IPS-NIHi11 (cell line): ENCODE measurements at places on chromosomes 1 and 21.

DNA sequence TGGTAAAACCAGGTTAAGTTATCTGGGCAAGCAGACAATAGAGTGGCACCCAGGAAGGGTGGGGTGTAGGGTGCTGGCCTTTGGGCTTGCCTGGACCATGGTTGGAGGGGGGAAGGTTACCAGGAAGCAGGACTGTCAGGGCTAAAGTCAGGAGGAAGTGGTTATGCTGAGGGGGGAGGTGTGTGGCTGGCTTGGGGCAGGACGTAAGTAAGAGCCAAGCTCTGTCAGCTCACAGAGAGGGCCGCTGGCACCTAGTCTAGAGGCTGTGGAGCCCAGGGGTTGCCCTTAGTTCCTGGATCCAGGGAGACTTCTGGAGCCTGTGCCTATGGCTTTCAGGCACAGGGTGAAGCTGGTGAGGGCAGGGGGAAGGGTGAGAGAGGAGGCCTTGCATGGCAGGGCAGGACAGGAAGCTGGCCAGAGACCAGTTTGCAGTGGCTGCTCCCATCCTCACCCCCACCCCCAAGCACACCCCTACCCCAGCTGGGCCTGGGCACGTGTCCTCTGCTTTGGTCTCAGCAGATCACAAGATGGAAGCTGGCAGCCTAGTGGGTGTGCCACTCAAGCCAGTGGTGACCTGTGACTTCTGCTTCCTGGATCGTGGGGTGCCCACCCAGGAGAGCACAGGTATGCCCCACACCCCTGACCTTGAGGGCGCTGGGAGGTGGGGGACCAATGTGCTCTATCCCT lies 20.5 kb upstream of the SMYD3 start:
- no peak for DNase-seq

DNA sequence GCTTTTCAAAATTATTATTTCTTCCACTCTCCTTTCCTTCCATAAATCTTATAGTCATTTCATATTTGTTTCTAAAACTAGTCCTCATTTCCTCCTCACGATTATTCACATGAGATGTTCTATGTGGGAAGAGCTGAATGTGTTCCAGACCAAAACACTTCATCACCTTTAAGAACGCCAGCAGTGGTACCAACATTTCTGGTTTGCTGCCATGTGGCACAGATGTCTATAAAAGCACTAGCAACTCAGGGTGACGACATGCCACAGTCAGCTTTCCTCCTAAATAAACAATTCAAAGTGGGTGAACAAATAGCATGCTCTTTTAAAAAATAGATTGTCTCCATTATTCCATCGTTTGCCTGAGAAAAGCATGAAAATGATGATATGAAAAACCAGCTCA lies 1217.8 kb upstream of the ADGRL2 start:
- DNase-seq = no peak

GRCh38 chr1:165575468-165576099 lies 31.8 kb downstream of the LRRC52 start:
- DNase-seq = no peak

DNA sequence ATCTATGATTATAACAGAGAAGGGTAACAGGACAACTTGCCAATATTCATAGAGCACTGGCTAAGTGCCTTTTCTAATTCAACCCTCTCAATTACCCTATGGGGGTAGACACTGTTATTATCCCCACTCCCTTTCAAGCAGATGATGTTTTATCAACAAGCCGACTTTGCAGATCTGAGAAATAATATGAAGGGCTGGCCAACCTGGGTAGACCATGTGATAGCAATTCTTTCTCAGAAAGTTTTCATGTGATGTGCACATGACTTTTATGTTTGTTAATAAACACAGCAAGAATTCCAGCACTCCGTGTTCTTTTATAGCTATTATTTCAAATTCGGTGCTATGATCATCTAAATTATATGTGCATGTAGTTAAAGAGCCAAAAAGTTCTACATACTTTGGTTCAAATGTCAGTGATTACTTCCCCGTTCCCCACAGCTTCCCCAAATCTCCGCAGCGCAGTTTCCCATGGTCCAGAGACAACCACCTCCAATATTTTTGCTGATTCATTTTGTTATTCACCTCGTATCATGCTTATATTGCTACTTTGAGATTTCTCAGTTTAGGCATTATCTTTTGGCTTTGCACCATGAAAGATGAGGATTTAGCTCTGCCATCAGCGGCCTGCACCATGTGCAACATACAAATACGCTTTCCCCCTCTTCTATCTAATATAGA lies 96.7 kb upstream of the GADD45A start:
- DNase-seq = no peak

DNA sequence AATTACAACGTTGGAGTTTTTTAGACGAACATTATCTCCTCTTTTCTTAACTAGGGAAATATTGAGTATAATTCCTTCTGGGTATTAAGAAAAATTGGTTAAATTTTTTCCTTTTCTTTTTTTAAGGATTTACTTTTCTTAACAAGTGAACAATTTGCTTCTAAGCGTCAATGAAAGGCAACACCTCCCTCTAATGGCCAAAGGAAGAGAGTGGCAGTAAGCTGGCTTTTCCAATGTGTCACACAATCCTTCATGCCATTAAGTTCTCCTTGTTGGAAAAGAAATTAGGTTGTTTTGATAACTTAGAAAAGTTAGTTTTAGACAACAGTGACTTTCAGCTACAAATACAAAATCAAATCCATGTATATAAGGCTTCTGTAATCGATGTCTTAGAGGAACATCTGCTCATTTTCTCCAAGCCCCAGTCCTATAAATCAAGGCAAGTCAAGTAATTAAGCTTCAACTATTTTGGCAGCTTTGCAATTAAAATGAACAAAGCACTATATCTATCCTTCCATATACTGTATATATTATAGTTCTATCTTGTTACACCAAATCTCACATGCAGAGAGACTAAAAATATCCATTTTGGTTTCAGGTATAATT lies 62.8 kb downstream of the EDEM3 start:
- peak; percentile 36 for DNase-seq

- peak; percentile 57 for DNase-seq
Observed at GRCh38 chr21:45356251-45356650, 48.7 kb upstream of the COL18A1 start.

DNA sequence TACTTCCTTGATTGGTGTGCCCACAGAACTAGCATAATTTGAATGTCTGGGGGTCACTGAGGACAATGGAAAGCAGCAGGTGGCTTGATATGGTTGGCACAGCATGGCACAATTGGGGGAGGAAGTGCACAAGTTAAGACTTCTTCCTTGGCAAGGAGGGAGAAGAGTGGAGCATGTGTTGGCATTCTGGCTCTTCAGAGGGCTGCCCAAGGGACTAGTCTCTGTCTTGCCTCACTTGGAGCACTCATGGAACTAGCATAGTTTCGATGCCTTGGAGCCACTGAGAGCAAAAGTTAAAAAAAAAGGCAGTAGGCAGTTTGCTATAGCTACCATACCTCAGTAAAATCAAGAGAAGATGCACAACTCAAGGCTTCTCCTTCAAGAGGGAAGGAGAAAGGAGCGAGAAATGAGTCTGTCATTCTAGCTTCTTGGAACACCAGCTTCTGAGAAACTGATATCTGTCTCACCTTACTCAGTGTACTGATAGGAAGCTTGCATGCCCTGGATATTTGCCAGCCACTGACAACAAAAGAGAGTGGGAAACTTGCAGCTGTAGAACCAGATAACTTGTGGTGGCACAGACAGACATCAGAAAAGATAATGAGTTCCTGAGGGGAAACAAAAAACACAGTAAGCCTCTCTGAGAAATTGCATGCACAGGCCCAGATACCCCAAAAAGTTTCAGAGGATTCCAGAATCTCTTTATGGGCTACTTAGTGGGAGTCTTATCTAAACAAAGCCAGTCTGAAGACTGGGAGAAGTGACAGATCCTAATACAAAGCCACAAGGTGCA lies 207.5 kb upstream of the SAMSN1 start:
- no peak for DNase-seq

DNA sequence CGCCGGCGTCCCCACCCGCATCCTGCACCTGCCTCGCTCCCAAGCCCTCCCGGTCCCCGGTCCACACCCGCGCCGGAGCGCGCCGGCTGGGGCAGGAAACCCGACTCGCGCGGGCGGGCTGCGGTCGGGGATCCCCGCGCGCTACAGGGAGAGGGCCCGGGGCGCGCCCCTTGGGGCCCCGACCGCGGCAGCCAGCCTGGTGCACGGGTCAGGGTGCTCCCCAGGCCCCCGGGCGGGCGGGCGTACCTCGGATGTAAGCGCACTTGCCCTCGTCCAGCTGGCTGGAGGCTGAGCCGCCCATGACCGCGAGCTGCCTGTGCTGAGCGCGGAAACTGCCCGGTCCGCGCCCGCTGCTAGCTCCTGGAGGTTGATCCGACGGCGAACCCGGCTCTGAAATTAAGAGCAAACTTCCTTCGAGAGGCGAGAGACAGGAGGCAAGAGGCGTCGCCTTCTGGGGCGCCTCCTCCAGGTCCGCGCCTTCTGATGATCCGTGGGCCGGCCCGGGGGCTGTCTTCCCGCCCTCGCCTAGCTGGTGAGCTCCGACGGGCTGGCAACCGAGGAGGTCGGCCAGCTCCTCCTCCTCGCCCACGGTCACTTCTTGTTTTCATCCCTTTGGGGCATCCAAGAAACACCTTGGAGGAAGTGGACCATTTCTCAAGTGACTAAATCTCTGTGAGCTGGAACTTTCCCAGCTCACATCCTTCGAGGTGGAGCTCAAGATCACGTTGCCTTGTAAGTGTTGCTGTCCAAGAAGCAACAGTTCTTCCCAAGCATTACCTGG lies at the start of gene NIBAN1:
Gene NIBAN1 (minus strand): TSS at position 453 of the 781 bp plus-strand sequence. CDS start 152 bp downstream, at position 301.
- DNase-seq = peak; percentile 73

GRCh38 chr1:245800901-245801605 lies 646.3 kb downstream of the KIF26B start:
- no peak for DNase-seq
